Renal cortical epithelial cell (primary cell): ENCODE measurements at places on chromosomes 1 and 21.

DNA sequence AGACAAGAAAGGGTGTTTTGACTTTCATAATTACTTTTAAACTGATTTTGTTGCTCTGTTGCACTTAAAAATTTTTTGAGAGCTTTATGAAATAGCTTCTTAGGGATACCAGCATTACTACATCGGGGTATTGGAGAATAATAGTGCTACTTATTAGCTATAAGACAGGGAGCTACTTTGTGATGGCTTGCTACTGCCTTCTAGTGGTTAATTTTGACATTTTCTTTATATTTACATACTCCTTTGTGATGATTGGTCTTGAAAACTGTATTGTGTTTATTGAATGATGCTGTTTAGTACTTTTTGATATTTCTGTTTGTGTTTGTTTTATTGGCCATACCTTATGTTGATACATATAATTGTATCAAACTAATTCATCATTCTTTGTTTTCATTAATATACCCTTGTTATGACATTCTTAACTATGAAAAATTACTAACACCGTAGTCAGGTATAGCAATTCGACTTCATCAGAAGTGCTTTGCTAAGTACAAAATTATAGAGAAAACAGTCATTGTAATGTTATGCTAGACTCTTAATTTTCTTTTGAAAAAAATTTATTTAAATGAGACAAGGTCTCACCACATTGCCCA is 85.5 kb downstream of the CLIC4 start:
- peak; percentile 82 for DNase-seq

GRCh38 chr1:174352117-174352516 is 95.6 kb upstream of the GPR52 start:
- peak; percentile 76 for DNase-seq

DNA sequence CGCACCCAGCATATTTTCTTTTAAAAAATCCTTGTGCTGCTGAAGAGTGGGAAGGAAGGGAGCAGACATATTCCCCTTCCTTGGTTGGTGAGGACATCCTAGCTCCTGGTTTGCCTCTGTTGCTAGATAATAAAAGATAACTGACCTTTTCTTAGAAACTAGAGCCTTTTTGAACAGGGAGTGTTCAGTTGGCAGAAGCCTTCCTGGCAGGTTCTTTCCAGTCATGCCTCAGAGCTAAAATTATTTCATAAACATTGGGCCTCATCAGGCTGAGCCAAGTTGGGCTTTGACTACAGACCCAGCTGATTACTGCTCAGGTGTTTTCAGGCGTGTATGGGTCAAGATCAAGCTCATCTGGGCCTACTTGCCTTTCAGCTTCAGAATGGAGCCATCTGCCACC is 22.7 kb upstream of the SH3BGRL3 start:
- DNase-seq: no peak

GRCh38 chr1:226664413-226665101 is 74.5 kb downstream of the ITPKB start:
- DNase-seq: no peak

DNA sequence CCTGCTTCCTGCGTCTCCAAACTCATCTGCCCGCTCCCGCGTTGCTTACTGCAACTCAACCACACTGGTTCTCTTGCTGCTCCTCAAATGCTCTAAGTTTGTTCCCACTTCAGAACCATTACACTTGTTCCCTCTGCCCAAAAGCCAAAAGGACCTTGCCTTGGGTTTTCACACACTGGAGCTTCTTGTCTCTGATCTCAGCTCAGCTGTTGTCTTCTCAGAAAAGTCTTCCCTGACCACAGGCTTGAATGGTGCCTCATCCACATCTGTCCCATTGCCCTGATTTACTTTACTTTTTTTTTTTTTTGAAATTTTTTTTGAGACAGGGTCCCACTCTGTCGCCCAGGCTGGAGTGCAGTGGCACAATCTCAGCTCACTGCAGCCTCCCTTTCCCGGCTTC is 44.3 kb upstream of the SYT14 start:
- no peak for DNase-seq

DNA sequence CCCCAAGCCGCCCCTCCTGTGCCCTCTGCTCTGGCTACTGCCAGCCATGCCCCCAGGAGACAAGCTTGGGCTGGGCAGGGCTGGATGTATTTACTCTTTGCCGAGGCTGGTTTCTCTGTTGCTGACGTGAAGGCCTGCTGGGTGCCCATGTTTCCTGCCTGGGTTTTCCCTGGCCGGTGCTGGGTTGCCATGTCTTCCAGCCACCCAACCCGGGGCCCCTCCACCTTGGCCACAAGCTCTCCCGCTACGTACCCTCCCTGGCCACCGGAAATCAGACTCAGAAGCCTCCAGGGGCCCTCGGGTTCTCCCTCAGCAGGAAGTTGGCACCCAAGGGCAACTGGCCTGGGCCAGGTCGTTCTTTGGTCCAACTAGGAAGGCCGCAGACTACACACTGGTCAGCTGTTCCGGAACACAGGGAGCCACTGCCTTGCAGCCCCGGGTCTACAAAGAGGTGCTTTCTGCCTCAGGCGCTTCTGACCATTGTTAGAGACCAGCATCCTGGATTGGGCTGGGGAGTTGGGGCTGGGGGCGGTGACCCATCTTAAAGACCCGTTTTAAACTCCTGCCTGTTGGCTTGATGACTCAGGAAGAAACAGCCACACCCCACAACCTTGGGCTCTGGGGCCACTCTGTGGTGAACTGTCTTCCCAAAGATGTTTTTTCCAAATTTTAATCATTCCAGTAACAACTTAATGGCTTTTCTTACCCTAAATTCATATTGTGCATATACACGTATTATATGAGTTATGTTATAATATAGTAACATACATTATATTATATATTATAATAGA is 71.2 kb upstream of the RUNX3 start:
- no peak for DNase-seq

- DNase-seq: no peak
Measured at GRCh38 chr21:17460094-17460493, 52.7 kb upstream of the CXADR start.

GRCh38 chr1:41613689-41614574 is 129.4 kb upstream of the EDN2 start:
- peak; percentile 13 for DNase-seq
